Caudate nucleus (tissue), 63 donors: ENCODE measurements at places on chromosomes 13 and 19.

DNA sequence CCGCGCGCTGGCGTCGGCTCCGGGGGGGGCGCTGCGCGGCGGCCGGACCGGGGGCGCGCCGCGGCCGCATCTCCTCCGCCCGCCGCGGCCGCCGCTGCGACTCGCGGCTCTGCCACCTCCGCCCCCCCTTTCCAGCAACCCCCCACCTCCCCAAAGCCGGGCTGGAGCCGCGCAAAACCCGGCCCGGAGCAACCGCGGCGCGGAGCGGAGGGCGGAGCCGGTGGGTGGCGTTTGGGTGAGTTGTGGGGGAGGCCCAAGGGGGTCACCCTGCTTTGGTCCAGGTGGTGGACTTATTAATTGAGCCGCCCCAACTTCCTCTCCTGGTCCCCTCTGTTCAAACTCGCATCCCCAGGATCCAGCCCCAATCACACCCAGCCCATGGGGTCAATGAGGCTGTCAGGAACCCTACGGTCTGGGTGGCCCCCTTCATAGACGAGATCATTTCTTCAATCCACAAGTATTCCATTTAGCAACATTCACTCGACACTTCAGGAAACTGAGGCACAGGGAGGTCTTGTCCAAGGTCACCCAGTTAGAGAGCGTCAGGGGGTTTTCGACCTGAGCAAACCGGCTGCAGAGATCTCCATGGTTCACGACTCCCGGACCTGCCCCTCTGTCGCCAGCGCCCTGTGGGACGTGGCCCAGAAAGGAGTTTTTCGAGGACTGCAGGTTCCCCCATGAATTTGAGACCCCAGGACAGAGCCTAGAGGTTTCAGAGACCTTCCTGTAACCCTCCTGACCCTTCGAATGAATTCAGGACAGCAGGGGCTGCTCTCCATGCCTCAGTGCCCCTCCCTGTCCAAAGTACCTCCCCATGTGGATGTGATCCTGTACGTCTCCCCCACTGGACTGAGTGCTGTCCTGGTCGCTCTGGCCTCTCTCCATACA lies 22.4 kb upstream of the SEMA6B start:
- DNase-seq = no peak

DNA sequence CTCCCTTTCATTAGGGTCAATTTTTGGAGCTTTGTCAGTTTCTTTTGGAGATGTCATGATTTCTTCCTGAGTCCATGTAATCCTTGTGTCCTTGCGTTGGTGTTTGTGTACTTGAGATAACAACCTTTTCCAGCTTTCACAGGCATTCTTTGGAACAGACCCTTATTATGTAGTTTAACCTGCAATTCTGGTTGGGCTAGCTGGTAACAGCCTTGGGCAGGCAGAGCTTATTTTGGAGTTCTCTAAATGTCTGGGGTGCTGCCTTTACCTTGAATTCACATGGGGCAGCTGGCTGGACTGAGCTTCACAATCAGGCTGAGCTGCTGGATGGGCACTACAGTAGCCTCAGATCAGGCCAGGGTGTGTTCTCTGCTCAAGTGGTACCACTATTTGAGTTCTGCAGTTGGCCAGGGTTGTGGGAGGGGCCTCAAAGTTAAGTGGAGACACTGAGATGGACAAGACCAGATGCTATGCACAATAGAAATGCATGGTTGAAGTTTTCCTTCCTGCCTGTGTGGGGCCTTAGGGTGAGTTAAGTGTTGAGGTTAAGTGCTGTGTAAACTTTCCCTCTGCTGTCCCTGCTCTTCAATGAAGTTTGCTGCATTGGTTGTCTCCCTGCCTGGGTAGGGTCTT lies 277.3 kb downstream of the ATP8A2 start:
- no peak for DNase-seq

DNA sequence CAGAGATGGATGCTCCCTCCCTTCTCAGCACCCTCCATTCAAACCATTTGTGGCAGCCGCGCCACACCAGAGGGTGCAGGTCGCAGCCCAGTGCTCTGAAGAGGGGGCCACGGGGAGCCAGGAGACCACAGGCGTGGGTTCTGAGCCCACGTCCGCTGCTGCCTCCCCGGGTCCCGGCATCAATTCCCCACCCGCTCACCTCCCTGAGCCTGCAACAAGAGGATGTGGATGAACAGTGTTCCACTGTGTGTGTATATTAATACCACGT lies 120.1 kb upstream of the VSTM2B start:
- no peak for DNase-seq

DNA sequence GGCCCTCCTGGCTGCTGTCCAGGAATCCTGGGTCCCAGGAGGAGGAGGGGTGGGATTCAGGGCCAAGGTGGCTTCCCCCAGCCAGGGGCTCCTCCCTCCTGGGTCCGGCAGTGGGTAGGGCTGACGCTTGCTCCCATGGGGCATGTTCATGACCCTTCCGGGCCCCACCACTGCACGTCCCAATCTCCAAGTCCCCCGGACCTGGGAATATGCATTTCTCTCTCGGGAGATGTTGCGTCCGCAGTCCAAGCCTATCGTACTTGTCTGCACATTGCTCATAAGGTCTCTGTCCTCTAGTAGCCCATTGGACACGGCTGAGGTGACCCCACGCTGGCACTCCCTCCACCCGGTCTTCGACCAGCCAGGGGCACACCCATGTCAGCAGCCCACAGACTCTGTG lies 192.3 kb downstream of the TEX29 start:
- DNase-seq = no peak

DNA sequence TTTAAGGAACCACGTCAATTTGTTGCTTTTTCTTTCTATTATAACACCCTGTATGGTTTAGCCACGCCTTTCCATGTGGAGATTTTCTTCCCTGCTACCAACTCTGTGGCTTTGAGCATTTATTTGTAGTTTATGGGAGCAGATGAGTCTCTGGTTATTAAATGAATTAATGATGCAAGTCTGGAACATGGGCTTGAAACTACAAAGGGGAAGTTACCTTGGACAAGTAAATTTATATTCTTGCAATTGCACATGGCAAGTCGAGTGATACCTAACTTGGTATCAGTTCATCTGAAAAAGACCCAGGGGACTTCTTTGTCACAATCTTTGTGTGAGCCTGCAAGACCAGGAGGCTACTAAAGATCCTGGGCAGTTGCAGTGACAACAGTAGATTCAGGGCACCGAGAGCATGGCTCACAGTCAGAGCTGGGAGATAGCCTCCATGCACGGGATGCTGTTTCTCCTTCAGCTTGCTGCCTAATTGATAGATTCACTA lies 24.4 kb downstream of the B3GLCT start:
- DNase-seq = no peak

DNA sequence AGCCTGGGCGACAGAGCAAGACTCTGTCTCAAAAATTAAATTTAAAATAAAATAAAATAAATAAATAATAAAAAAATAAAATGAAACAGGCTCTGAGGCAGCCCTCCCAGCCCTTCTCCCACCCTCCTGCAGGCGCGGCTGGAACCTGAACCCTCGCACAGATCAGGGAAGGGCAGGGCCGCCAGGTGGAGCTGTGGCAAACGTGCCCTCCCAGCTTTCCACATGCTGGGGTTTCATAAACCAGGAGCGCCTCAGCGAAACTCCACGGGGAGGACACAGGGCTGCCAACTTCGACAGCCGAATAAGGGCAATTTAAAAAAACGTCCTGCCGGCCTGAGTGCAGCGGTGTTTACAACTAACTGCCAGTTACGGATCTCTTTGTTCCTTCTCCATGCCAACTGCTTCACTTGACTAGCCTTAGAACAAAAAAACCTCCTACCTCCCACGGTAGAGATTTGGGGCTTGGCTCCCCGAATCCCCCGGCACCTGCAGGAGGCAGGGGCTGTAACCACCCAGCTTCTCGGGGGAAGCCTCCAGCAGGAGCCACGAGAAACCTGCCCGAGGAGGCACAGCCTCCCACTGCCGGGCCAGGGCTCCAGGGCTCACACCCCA lies 15.9 kb downstream of the ZNF787 start:
- peak; percentile 47 for DNase-seq

- no peak for DNase-seq
These were observed 4.8 kb downstream of the IER2 start for GRCh38 chr19:13154911-13155471.

DNA sequence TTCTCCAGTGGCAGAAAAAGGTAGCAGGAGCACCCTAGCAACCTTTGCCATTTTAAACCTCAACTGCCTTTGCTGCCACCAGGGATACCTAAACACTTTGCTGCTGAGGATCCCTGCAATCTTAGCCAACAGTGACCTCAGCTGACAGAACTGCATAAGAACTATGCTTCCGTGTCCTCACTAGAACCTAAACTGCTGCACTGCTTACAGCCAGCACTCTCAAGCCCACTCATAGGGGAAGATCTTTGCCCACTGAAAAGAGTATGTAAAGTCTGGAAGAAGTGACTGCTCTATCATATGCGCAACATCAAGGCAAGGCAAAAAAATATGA lies 270.0 kb upstream of the PCDH20 start:
- DNase-seq = no peak

DNA sequence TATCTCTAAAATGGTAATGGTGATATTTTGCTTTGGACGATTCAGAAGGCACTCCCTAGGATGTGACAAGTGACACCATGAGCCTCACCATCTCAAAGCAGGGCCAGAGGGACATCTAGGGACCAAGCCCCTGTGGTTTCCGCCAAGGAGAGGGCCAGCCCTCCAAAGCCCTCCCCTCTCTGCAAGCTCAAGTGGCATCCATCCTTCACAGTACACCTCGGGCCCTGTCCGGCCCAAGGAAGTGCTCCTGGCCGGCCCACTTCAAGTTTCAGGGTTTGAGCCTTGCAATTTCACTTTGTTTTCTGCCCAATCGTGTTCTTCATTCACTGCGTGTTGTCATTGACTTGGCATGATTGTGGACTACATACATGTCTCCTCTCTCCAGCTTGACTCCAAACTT lies 82.5 kb downstream of the TSHZ3 start:
- DNase-seq = no peak

- no peak for DNase-seq
These were observed 1.7 kb upstream of the SBK3 start for GRCh38 chr19:55546822-55547614.

DNA sequence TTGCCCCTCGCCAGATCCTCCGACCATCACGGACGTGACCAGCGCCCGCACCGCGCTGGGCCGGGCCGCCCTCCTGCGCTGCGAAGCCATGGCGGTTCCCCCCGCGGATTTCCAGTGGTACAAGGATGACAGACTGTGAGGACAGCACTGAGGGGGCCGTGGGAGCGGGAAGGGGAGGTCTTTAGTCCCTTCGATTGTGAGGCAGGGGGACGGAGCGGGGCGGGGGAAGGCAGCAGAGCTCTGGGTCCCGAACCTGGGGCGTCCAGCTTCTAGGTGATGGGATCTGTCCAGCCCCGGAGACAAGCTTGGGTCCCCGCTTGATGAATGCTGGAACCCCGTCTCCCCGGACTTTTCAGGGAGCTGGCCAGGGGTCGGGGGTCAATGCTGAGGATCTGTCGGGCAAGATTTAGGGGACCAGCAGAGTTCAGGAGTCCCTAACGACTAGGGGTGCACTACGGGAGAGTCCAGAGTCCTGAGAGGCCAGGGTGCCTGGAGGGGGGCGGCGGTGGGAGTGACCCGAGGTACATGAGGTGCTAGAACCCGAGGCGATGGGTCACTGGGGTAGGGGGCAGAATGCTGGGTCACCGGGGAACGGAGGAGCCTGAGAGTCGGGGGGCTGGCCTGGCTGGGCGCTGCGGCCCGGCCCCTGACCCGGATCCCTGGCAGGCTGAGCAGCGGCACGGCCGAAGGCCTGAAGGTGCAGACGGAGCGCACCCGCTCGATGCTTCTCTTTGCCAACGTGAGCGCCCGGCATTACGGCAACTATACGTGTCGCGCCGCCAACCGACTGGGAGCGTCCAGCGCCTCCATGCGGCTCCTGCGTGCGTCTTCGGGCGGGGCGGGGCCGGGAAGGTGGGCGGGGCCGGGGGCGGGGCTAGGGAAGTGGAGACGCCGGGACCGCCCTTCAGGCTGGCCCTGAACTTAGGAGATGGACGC lies 14.6 kb downstream of the VSIG10L start:
- no peak for DNase-seq

GRCh38 chr19:48433337-48433736 lies 12.4 kb upstream of the GRWD1 start:
- DNase-seq = no peak

GRCh38 chr13:105442949-105443699 lies 1092.3 kb downstream of the EFNB2 start:
- no peak for DNase-seq

DNA sequence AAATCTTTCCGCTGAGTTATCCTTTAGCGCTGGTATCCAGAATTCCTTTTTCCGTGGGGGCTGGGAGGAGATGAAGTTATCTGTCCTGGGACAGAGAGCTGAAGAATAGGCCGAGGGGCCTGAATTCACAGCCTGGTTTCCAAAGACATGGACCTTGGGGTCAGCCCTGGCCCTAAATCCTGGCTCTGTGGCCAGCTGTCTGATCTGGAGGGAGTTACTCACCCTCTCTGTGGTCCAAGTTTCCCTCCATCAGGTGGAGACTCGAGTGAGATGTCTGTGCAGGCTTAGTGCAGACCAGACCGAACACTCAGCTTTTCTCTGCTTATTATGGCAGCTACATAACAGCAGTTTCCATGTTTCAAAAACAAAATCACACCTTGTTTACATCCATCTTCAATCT lies 59.6 kb downstream of the CDADC1 start:
- no peak for DNase-seq

DNA sequence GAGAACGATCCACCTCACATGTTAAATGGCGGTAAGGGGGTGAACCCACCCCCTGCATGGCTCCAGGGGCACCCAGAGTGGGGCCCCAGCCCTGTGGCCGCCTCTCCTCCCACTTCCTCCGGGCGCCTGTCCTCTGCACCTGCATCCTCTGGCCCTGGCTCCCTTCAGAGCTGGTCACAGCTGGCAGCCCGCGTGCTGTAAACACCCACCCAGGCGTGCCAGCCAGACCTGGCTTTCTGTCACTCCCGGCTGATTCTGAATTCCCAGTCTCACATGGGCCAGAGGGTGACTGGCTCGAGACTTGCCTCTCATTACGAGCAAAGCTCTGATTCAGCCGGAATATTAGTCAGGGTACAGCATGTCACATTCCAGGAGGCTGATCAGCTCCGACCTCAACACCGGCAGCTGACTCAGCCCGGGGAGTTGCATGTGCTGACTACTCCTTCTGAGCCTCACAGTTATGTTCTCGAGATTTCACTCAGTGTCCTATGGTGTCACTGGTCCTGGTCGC lies 75.1 kb downstream of the GNG7 start:
- peak; percentile 24 for DNase-seq

DNA sequence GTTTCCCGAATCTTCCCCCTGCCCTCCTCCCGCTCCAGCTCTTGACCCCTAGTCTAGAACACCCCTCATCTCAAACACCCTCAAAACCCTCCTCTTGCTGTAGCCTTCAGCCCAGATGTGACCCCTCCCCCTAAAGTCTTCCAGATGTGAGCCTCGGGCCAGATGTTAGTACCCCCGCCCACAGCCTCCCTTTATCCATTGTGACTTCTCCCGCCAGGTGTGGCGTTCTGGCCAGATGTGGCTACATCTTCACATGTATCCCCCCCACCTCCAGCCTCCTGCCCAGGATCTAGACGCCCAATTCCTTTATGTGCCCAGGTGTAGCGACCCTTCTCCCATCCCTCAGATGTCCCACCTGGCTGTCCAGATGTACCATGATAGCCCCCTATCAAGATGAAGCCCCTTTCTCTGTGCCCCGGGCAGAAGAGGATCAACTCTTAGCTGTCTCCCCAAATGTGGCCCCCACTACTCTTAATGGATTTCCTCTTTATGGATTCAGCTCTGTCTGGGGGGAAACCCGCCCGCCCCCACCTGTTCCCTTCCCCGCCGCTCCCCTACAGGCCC lies 517 bp upstream of the LTBP4 start:
- DNase-seq = no peak
